ENCODE measurements at places on chromosomes 7 and 10.

GRCh38 chr7:139153832-139154231 lies 44.3 kb upstream of the ZC3HAV1 start:
- peak; percentile 66 for DNase-seq

- DNase-seq = no peak
These were observed 170.0 kb downstream of the IMMP2L start for GRCh38 chr7:111392294-111392693.

GRCh38 chr10:24982319-24983112 lies 30.1 kb upstream of the PRTFDC1 start:
- DNase-seq = no peak

DNA sequence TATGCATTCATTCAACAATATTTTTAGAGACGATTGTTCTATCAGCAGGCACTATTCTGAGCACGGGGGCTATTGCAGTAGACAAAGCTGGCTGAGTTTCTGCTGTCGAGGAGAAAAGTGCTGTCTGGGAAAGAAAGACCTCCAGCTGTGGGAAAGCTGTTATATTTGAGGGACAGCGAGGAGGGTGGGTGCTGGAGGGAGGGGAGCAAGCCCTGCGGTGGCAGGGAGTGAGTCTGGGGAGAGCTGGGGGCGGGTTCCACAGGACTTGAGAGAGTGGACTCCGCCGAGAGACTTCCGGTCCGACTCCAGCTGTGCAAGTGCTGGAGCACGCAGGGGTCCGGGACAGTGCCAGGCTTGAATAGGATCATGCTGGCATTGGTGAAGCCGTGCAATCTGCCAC lies 602.1 kb upstream of the FOXK1 start:
- no peak for DNase-seq

GRCh38 chr7:121023683-121024511 lies 35.4 kb downstream of the CPED1 start:
- no peak for DNase-seq

Data from fibroblast of skin of scalp (primary cell).